Osteoblast (primary cell): ENCODE measurements at places on chromosomes 1 and 21. TPM values are rescaled to one million over a fixed set of nuclear protein-coding genes. Genes with fewer than 3 reads are reported as not detected.

DNA sequence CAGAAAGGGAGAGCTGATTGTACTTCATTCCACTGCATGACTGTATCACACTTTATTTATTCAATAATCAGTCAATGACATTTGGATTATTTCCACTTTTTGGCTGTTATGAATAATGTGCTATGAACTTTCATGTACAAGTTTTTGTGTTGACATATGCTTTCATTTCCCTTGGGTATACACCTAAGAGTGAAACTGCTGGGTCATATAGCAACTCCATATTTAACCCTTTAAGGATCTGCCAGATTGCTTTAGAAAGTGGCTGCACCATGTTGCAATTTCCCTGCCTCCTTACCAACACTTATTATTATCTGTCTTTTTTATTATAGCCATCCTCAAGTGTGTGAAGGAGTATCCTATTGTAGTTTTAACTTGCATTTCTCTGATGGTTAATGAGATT lies 108.8 kb upstream of the KCNK1 start:
- no peak overlapping the region for H3K4me3 ChIP-seq
- no peak overlapping the region for H3K27ac ChIP-seq
- H3K36me3 ChIP-seq: no peaks in the 10 kb centered on the region
- H3K4me1 ChIP-seq: no peaks in the 10 kb centered on the region

The LMX1A gene
- not detected in 2 replicates for total RNA-seq

DNA sequence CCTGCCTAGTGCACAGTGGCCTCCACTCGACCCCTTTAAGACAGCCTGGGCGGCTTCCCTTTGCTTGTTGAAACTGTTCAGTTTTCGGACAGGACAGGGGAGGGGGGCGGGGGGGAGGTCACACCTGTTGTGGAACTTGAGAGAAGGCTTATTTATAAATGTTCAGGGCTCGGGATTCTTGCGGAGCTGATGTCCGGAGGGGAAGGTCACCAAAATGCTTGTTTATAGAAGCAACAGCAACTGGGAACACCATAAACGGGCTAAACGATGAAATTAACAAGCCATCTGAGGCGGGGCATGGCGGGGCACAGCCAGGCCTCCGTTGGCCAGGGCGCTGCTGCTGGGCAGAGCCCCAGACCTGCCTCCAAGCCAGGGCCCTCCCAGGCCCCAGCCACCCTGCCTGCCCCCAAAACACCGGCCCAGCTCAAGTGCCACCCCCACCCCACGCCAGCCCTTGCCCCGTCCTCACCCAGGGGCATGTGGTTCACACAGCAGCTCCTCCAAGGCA lies 59.8 kb upstream of the CASZ1 start:
- no peak overlapping the region for H3K27ac ChIP-seq
- H3K27me3 ChIP-seq: peaks cover 26% of the 10 kb centered on the region
- no peak overlapping the region for H3K4me3 ChIP-seq
- no peaks in the 10 kb centered on the region for H3K4me1 ChIP-seq
- DNase-seq: peak; percentile 58

- H3K36me3 ChIP-seq: no peaks in the 10 kb centered on the region
- no peak overlapping the region for H3K27ac ChIP-seq
These were observed 61.1 kb upstream of the LRP8 start for GRCh38 chr1:53388963-53389362.

DNA sequence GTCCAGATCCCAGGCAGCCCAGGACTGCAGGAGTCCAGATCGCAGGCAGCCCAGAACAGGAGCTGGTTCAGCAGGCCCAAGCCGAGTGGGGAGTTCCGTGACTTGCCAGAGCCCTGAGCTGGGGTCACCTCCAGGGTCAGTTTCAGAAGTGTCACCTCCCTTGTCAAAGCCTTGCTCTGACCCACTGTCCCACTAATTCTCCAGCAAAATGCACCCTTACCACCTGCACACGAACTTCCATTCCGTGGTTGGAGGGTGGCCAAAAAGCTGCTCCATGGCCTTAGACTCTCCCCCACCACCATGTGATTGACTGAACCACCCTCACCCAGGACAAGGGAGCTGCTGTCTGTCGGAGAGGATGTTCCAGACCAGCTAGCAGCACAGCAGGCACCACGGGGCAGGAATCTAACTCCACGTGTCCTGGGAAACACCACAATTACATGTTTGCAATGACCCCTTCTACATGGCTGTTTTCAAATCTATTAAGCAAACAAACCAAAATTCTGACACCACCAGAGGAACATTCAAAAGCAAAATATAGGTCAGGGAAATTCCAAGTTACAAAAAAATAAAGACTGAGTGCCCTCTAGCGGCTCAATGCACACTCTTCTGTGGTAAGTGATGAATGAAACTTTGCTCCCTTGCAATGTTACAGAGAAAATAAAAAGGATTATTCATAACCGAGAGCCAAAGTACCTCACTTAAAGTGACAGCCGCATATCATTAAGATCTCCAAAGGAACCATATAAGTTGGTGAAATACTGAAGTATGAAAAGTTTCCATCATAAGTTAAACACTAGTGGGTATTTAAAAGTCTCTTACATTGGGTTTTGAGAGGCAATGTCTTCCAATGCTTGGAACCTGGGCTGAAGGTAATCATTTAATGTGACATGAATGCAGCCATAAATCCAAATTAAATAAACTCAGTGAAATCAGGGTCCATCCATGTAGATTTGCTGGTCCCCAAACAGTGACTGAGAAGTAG lies 76.3 kb downstream of the NPHP4 start:
- H3K36me3 ChIP-seq: no peaks in the 10 kb centered on the region
- no peak overlapping the region for H3K4me3 ChIP-seq
- H3K27ac ChIP-seq: no peak overlapping the region

- DNase-seq: no peak
- no peaks in the 10 kb centered on the region for H3K36me3 ChIP-seq
- no peak overlapping the region for H3K4me3 ChIP-seq
- H3K4me1 ChIP-seq: peaks cover 5% of the 10 kb centered on the region
- H3K27ac ChIP-seq: no peak overlapping the region
- H3K27me3 ChIP-seq: no peaks in the 10 kb centered on the region
These were observed 70.1 kb downstream of the LHX9 start for GRCh38 chr1:197987294-197987693.

DNA sequence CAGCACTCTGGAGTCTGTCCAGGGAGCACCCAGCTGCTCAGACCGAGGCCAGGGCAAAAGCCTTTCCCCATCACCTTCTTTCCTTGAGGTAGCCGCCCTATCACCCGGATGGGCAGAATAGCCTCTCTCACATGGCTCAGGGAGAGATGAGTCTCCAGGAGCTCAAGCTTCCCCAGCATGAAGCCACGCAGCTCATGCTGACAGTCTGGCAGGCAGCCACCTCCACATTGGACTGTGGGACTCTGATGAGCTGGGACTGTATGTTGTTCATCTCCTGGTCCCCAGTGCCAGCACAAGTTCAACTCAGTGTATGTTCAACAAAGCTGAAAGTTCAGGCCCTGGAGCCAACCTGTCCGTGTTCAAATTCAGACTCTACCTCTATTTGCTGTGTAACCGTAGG lies 75.2 kb upstream of the ZC3H12A start:
- no peak overlapping the region for H3K27ac ChIP-seq
- no peaks in the 10 kb centered on the region for H3K4me1 ChIP-seq
- no peak overlapping the region for H3K4me3 ChIP-seq
- H3K27me3 ChIP-seq: peaks cover 3% of the 10 kb centered on the region
- no peak for DNase-seq

DNA sequence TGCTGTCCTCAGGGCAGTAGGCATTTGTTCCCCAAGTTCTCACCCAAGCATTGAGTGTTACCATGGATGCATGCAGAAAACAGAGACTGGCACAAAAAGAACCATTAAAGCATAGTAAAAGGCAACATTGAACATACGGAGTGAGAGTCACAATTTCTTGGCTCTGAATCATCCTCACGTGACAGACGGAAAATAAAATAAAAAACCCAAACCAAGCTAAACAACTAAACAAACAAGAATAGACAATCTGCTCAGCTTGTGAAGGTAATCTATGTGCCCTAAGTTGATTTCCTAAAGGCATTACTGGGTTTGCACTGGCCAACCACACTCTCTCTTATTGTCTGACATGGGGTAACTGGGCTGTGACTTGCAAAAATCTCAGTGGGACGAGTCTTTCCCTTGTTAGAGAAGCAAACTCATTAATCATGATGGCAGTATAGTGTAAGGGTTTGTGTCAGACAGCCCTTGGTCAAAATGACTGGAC lies 306.0 kb downstream of the ASTN1 start:
- no peaks in the 10 kb centered on the region for H3K27me3 ChIP-seq
- DNase-seq: no peak
- H3K4me1 ChIP-seq: no peaks in the 10 kb centered on the region
- H3K27ac ChIP-seq: no peak overlapping the region

DNA sequence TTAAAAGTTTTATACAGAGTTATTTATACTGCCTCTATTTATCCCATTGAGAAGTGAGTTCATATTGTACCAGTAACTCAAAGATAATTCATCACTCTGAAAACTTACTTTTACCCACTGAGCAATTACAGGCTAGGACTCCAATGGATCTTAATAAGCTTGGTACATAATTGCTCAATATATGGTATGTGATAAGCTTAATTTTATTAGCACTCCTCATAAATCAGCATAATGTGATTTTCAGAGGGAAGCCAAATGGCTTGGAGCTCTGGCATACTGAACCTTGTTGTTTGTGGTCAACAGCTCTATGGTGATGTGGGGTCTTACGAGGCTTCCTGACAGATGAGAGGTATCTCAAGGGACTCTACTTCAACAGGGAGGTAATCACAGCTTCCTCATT lies 26.3 kb downstream of the ADAM30 start:
- no peak for DNase-seq
- no peaks in the 10 kb centered on the region for H3K27me3 ChIP-seq
- no peak overlapping the region for H3K27ac ChIP-seq
- H3K4me3 ChIP-seq: no peak overlapping the region
- H3K36me3 ChIP-seq: no peaks in the 10 kb centered on the region

The ITLN2 gene
- not detected in 2 replicates for total RNA-seq

DNA sequence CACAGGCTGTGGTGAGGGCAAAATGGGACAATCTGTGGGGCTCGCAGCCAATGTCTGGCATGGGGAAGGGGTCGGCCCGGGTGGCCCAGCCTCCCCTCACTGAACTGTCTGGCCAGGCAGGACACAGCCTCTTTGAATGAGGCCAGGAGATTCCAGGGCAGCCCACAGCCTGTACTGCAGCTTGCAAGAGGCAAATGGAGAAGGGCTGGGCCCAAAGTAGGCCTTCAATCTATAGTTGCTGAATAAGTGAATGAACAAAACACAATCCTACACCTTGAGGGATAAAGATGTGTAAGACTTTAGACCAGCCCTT lies 23.2 kb downstream of the SLC27A3 start:
- no peak overlapping the region for H3K27ac ChIP-seq
- H3K36me3 ChIP-seq: no peaks in the 10 kb centered on the region
- no peaks in the 10 kb centered on the region for H3K27me3 ChIP-seq
- no peak overlapping the region for H3K4me3 ChIP-seq

The SPOCD1 gene
- 58.6 and 67.8 TPM in 2 replicates for total RNA-seq

- no peak for DNase-seq
- no peaks in the 10 kb centered on the region for H3K27me3 ChIP-seq
- no peaks in the 10 kb centered on the region for H3K4me1 ChIP-seq
- no peak overlapping the region for H3K27ac ChIP-seq
- no peaks in the 10 kb centered on the region for H3K36me3 ChIP-seq
These were observed 530.5 kb downstream of the KIF26B start for GRCh38 chr1:245685111-245685810.

- H3K27me3 ChIP-seq: peaks cover 10% of the 10 kb centered on the region
- no peak overlapping the region for H3K4me3 ChIP-seq
- H3K27ac ChIP-seq: no peak overlapping the region
These were observed 3.0 kb downstream of the ERG start for GRCh38 chr21:38495242-38495641.

- H3K4me1 ChIP-seq: no peaks in the 10 kb centered on the region
- no peak overlapping the region for H3K27ac ChIP-seq
- no peaks in the 10 kb centered on the region for H3K27me3 ChIP-seq
- no peaks in the 10 kb centered on the region for H3K36me3 ChIP-seq
- no peak overlapping the region for H3K4me3 ChIP-seq
- peak; percentile 54 for DNase-seq
These were observed 177.7 kb downstream of the URB2 start for GRCh38 chr1:229803626-229804217.

GRCh38 chr1:50542362-50542761 lies 119.1 kb upstream of the DMRTA2 start:
- no peaks in the 10 kb centered on the region for H3K27me3 ChIP-seq
- no peaks in the 10 kb centered on the region for H3K4me1 ChIP-seq
- no peak for DNase-seq
- H3K4me3 ChIP-seq: no peak overlapping the region

DNA sequence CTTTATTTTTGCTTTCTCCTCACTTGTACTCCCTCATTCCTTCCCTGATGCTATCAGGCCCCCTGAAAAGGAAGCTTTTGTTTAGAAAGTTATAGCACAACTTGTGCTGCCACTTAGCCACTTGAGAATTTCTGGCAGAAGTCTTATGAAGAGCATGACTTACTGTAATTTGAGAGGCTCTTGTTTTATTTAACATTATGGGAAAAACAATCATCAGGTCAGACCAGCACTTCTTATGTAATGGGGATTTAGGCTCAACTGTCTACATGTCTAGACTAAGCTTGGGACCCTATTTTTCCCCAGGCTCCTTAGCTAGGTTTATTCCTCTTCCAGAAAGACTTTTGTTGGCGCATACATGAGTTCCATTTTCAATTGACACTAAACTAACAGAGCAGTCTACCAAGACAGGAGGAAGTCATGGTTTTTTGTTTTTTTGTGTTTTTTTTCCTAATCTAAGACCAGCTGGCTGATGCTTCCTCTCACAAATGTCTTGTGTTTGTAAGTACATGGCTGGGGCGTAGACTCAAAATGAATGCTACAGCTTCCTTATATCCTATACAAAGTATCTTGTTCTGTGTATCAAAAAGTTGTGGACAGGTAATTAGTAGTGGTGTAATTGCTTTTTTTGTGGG lies 31.5 kb downstream of the TNFSF4 start:
- H3K4me1 ChIP-seq: no peaks in the 10 kb centered on the region
- no peak overlapping the region for H3K27ac ChIP-seq
- H3K27me3 ChIP-seq: no peaks in the 10 kb centered on the region
- no peaks in the 10 kb centered on the region for H3K36me3 ChIP-seq

The HES3 gene
- not detected in 2 replicates for total RNA-seq

The ANGPTL3 gene
- total RNA-seq: under 0.01 TPM in 1 of 2 replicates, not detected in the other

GRCh38 chr21:29236201-29236600 lies 62.5 kb upstream of the BACH1 start:
- H3K27ac ChIP-seq: no peak overlapping the region
- no peaks in the 10 kb centered on the region for H3K27me3 ChIP-seq
- H3K36me3 ChIP-seq: no peaks in the 10 kb centered on the region
- H3K4me1 ChIP-seq: peaks cover 55% of the 10 kb centered on the region
